Placental pericyte (primary cell): ENCODE measurements at places on chromosomes 7 and 10. TPM values are rescaled to one million over a fixed set of nuclear protein-coding genes. Genes with fewer than 3 reads are reported as not detected.

ANXA8 gene
- 3.3 and 18.6 TPM in 2 replicates for total RNA-seq

HK1 gene
- 164 and 211 TPM in 2 replicates for total RNA-seq

SSC4D gene
- total RNA-seq, result 0.57 and 0.66 TPM in 2 replicates

VWDE gene
- total RNA-seq, result 0.14 TPM in 1 of 2 replicates, not detected in the other

TFPI2 gene
- total RNA-seq, result 650 and 1,118 TPM in 2 replicates

SNX10 gene
- 0.22 and 0.72 TPM in 2 replicates for total RNA-seq

PLAC9 gene
- 0.29 and 0.44 TPM in 2 replicates for total RNA-seq

NEUROG3 gene
- not detected in 2 replicates for total RNA-seq

WDR86 gene
- total RNA-seq, result 3.1 TPM in 1 of 2 replicates, not detected in the other

UTF1 gene
- not detected in 2 replicates for total RNA-seq

LRRN3 gene
- total RNA-seq, result 3.7 and 4.0 TPM in 2 replicates

C10orf143 gene
- 0.22 and 0.29 TPM in 2 replicates for total RNA-seq

TMEM270 gene
- not detected in 2 replicates for total RNA-seq

FRMD4A gene
- total RNA-seq, result 30.2 and 80.9 TPM in 2 replicates

HHEX gene
- 7.9 and 9.7 TPM in 2 replicates for total RNA-seq
